ENCODE measurements at places on chromosomes 4 and X.

- peak; percentile 30 for DNase-seq
These were observed at the start of gene CPE for GRCh38 chr4:165378745-165379677. TSS of gene CPE (plus strand) at chr4:165379008. CDS start at chr4:165379222, 214 bp downstream.

DNA sequence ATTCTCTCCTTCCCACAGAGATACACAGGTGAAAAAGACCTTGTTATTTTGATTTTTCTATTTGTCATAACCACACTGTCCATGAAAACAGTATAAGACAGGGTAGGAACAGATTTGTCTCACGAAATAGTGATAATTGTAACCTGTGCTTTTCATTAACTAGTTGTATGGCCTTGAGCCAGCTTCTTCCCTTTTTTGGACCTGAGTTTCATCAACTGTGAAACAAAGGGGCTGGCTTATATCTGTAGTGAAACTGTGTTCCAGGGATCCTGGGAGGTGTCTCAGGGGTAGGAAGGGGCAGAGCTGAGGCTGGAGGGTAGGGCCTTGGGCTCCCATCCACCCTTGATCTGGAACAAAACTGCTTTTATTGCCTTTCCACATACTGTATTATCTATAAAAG is 50.9 kb downstream of the MED28 start:
- no peak for DNase-seq

- DNase-seq, result no peak
These were observed 384.2 kb downstream of the TLL1 start for GRCh38 chr4:166257276-166257675.

DNA sequence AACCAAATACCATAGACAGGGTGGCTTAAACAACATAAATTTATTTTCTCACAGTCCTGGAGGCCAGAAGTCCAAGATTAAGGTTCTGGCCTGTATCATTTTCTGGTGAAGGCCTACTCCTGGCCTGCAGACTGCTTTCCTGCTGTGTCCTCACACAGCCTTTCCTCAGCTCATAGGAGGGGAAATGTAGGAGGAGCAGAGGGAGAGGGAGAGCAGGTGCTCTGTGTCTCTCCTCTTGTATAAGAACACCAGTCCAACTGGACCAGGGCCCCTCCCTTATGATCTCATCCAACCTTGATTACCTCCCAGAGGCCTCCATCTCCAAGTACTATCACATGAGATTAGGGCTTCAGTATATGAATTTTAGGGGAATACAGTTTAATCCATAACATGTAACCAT is 34.3 kb downstream of the RAPGEF2 start:
- DNase-seq, result no peak

GRCh38 chr4:105683038-105683437 is 25.5 kb downstream of the INTS12 start:
- no peak for DNase-seq

Measured in NCI-H1048 (cell line).